ENCODE measurements at places on chromosomes 4 and X.
A peak's percentile ranks its signal among the peaks of the same experiment; 100 is the strongest.

DNA sequence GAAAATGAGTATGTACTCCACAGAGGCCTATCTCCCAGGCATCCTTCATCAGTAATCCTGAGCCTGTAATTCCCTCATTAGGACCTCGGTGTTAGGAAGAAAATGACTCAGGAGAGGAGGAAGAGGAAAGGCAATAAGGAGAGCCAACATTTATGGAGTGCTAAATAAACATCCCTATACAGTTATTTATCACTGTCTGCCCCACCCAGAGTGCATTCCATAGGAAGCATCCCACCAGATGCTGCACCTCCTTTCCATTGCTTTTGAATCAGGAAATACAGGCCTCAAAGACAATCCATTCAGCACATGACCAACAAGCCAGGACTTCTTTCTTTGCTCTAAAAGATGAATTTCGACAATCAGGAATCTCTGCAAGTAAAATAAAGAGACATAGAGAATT, 47.6 kb downstream of the USP38 start:
- no peak for DNase-seq

GRCh38 chr4:28799696-28800095, 1920.5 kb upstream of the PCDH7 start:
- DNase-seq = no peak

DNA sequence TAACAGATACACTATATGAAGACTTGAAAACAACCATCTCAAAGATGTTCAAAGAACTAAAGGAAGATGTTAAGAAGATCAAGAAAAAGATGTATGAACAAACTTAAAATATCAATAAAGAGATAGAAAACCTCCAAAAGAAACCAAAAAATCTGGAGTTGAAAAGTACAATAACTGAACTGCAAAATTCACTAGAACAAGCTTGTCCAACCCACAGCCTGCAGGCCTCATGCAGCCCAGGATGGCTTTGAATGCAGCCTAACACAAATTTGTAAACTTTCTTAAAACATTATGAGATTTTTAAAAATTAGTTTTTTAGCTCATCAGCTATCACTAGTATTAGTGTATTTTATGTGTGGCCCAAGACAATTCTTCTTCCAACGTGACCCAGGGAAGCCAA, 77.0 kb upstream of the DCTD start:
- no peak for DNase-seq

DNA sequence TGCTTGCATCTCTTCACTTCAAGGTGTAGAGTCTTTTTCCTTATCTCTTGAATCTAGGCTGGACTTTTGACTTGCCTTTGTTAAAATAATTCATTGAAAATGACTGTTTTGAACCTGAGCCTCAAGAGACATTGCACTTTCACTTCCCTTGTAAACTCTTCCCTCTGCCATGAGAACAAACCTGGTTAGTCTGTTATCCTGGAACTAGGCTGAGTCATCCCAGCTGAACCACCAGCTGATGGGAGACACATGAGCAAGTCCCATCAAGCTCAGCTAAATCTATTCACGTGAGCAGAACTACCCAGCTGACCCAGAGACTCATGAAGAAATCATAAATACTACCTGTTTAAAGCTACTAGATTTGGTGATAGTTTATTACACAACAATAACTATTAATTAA, 202.3 kb upstream of the CENPE start:
- no peak for DNase-seq

DNA sequence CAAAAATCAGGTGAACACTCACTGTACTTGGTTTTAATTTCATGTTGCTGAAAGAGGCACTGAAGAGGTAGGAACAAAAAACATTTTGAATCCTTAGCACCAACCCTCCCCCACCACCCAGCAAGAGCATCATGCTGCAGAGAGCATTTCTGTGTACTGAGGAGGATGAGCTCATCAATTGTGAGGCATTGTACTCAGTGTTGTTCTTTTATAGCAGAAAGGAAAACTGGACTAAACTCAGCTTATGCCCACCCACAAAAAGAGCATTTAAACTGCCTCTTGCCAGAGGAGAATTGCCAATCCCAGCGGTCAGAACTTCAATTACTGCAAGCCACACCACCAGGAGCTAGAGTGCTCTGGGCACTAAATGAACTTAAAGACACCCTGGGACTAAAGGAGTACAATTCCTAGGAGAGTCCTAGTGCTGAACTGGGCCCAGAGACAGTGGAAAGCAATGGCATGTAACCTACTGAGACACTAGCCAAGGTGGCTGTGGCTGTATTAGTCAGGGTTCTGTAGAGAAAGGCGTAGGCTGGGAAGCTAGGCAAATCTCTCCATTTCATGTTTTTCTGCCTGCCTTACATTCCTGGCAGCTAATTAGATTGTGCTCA, 280.7 kb upstream of the KLHL4 start:
- no peak for DNase-seq

DNA sequence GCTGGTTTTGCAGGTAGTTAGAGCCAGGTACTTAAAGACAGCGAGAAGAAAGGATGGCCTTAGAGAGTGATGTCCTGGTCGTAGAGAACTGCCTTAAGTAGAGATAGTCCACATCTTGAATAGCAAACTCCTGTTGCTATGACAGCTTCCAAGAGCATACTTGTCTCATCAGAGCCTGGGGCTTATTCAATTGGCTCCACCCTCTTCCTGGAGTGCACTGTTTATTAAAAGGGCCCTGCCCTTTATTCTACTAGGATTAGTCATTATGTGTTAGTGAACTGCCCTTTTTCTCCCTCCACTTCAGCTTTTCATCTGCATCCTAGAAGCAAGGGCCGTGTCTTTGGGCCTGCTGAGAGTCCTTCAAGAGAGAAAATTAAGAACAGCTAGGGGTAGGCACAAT, 94.5 kb upstream of the EOLA2 start:
- DNase-seq = no peak

DNA sequence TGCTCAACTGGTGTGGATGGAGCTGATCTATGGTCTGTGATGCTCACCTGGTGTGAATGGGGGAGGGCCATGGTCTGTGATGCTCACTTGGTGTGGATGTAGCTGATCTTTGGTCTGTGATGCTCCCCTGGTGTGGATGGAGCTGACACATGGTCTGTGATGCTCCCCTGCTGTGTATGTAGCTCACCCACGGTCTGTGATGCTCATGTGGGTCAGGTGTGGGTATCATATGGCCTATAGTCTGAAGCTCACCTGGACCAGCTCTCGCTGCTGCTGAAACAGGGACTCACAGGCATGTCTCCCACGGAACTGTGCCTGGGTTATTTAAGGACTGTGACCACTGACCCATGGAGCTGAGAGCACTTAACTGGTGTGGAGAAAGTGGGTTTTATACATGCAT, 109.7 kb downstream of the CRLF2 start:
- no peak for DNase-seq

GRCh38 chrX:39726771-39727170, 371.0 kb downstream of the BCOR start:
- no peak for DNase-seq

- no peak for DNase-seq
Measured at GRCh38 chrX:108795240-108795639, 58.9 kb upstream of the IRS4 start.

DNA sequence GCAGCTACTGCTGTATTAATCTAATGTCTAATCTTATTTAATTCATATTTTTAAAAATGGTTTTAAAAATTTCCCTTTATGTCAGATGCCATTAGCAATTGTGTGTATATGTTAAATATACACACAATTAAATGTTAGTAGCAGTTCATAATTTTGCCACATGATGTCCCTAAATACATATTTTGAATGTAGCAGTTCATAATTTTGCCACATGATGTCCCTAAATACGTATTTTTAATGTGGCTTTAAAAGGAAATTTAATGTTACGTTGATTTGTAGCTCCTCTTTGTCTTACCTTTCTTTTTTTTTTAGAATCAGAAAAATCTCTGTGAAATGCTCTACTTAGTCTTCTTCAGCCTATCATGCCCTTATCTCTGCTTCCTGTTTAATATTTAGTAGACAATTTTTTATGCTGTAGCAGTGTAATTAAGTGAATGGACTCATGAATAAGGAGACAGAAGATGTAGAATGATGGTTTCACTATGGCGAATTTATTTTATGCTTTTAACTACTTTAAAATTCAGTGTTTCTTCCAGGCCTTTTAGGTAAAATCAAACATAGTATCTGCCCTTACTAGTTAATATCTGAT, 26.1 kb downstream of the RBM46 start:
- DNase-seq = no peak

DNA sequence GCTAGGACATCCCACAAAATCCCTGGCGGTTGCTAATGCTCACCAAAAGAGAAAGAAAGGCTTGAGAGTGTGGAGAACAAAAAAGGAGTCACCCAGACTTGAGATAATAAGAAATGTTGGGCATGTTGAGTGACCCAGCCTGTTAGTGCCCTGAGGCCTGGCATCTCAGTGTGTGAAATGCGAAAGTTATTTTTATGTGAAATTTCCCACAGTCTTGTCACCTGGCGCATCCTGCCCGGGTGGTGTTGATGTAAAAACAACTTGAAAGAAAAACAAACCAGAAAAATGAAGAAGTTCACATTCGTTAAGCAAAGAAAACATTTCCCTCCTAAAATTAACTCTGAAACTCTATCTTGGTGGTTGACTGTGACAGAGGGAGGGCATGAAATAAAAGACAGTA, 495.2 kb downstream of the MID1IP1 start:
- no peak for DNase-seq

DNA sequence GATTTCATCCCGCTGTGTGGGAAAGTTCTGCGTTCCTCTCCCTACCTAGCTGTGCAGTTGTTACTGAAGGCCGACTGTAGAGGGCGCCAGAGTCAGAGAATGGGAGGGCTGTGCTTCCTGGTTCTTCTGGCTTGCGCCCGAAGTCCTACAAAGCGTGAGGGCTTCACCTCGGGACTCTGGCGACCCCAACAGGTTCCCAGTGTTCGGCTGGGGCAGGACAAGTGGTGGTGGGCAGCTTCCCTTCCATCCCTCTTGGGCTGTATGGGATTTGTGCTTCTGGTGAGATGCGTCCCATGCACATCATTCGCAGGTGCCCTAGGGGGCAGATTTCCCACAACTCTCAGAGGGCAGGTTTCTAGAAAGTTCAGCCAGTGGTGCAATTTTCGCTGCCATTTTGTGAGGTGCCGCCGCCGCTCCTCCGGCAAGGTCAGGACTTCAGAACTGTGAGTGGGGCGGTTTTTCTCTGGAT, 27.3 kb downstream of the CT45A1 start:
- peak; percentile 34 for DNase-seq

GRCh38 chr4:83831588-83831987, 295.7 kb downstream of the GPAT3 start:
- no peak for DNase-seq

DNA sequence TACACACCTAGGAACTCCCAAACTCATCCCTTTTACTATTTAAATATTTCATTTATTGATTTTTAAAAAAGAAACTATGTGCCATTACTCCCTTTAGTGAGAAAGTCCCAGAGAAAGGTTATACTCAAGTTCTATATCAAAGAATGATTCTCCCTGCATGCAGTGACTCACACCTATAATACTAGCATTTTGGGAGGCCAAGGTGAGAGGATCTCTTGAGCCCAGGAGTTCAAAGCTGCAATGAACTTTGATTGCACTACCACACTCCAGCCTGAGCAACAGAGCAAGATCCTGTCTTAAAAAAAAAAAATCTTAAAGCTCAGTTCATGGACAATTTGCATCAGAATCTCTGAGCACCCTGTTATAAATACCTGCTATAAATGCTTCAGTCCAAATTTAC, 9.2 kb upstream of the RBPJ start:
- DNase-seq = no peak

GRCh38 chrX:9342561-9343051, 122.3 kb upstream of the TBL1X start:
- peak; percentile 18 for DNase-seq

GRCh38 chr4:124053872-124054538, 657.4 kb downstream of the SPRY1 start:
- DNase-seq = no peak

DNA sequence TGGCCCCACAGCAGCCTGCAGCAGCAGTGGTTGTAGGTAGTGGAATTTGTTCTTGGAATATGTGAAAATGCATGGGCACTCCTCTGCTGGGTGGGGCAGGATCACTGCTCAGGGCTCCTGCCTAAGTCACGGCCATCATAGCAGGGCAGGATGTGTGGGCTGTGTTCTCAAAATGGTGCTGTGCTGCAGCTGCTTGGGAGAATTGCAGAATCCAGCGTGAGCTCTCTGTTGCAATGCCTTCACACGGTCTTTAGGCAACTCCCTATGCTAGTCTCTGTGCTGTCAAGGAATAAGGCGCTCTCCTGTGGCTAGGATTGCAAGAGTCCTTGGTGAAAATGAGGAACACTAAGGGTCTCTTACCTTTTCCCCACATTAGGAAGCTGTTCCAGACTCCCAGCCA, 42.9 kb downstream of the F8 start:
- DNase-seq = no peak

DNA sequence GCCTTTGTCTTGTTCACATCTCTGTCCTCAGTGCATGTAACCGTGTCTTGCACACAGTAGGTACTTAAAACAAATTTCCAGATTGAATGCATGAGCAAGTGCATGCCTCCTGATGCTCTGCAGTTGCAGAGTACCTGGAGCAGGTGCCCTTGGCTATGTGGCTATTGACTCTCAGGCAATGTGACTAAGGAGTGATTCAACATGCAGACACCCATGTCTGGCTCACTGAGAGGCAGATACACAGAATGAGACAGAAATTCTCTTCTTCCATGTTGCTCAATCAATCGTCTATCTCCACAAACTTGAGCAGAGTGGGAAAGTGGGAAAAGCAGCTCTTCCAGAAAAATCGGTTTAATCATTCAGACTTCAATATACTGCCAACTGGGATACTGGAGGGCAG, 111.0 kb downstream of the CHRDL1 start:
- DNase-seq = no peak

- no peak for DNase-seq
Measured at GRCh38 chr4:41339812-41340809, 83.4 kb downstream of the UCHL1 start.

DNA sequence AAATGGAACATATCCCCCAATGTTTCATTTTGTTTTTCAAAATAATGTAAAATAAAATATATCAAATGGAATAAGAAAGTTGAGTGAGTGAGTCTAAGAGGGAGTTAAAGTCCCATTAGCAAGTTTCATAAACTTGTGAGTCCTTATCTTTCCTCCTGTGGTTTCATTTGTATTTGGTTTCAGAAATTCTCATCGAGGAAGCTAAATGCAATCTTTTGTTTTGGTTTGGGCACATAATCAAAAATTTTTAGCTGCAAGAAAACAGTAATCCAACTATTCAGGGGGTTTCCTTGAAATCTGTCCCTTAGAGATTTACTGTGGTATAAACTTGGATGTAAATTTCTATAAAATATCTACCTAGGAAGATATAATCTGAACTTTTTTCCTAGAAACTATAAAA, 124.2 kb downstream of the CAMK2D start:
- DNase-seq = no peak

- DNase-seq = no peak
Measured at GRCh38 chr4:84389406-84389805, 109.7 kb downstream of the NKX6-1 start.

GRCh38 chr4:81506731-81507130, 35.0 kb upstream of the RASGEF1B start:
- no peak for DNase-seq

Data from stimulated activated CD4-positive, alpha-beta T cell treated with anti-CD3 and anti-CD28 coated beads, Interleukin-4, amount 100 ng/mL, for 48 hours (primary cell).